ENCODE measurements at places on chromosomes 2 and 18.

GRCh38 chr2:19609266-19609665, 250.8 kb upstream of the OSR1 start:
- DNase-seq: no peak

DNA sequence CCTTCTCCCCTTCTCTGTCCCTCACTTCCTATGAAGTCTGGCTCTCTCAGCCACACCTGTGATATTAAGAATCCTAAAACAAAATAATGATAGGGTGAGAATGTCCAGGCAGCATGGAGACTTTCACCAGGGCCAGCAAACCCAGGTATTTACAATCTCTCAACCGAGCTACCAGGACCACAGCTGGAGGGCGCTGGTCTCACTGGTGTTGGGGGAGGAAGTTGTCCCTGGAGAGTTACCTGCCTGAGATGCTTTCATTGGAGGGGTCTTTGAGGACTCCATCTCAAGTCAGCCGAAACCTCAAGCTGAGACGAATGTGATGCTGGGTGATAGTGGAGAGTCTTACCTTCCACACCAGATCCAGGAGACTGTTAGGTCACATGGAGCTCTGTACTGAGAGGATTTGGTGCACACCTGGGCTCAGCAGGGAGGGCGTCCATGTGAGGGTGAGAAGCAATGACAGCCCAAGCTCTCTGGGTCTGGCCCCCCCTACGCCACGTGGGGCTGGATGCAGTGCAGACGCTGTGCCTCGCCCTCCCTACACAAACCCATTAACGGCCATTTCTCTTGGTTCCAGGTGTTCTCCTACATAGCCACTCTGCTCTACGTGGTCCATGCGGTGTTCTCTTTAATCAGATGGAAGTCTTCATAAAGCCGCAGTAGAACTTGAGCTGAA, 27.4 kb downstream of the MAL start:
- no peak for DNase-seq

DNA sequence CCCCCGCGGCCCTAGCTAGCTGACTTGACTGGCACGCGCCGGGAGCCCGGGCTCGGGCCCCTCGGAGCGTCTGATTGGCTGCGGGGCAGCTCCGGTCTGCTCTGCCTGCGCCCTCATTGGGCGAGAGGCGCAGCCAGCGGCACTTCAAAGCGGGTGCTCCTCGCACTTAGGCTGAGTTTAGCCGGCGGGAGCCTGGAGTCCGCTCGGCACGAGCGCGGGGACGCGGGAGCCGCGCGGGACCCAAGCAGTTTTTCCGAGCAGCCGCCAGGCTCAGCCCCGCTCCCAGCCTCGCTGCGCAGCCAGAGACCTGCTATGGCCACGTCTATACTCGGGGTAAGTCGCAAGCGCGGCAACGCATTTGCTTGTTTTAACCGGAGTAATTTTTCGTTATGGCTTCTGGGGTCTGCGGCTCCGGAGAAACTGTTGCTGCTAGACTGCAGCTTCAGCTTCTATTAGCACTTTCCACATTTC, at the start of gene SP9:
Gene SP9, plus strand, starts transcription at position 174 of the 471 bp plus-strand sequence. Its CDS starts 139 bp downstream, at position 313.
- no peak for DNase-seq

DNA sequence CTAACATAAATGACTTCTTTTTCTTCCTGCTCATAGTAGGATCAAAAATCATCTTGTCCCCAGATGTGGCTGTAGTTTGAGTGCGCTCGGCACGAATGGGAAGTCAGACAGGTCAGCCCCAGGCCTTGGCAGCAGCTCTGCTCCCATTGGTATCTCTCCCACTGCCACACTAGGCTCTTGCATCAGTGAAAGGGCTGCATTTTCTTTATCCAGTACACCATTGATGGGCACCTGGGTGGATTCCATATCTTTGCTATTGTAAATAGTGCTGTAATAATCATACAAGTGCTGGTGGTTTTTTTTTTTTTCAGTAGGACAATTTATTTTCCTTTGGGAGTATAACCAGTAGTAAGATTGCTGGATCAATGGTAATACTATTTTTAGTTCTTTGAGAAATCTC, 865.5 kb downstream of the CCDC85A start:
- DNase-seq: no peak

DNA sequence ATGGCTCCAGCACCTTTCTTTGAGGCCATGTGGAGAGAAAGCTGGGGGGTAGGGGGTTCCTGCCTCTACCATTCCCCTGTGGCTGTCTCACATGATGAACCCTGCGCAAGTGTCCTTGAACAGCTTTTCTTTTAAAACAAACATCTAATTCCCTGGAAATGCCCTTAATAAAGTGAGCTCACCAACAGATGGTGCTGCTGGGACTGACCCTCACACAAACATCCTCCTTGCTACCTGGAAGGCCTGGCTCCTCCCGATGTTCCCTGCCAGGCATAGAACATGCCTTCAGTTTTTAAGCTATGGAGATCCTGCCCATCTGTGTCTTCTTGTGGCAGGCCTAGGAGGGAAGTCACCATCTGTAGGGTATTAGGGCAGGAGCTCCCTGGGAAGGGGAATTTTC, 60.7 kb upstream of the GATA6 start:
- DNase-seq: no peak

DNA sequence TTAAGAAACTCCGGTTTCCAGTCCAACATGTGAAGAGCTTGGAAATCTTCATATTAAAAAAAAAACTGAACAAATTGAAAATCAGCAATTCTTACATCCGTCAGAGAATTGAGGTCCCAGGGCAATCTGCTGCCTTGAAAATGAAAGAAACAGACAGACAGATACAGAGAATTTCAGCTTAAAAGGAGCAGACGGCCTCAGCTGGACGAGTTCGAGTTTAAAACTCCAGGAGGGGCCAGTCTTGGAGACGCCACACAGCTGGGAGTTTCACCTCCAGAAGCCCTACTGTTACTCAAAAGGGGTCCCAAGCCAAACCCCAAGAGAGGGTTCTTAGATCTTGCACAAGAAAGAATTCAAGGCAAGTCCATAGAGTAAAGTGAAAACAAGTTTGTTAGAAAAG, 226.5 kb upstream of the ARL4C start:
- no peak for DNase-seq

DNA sequence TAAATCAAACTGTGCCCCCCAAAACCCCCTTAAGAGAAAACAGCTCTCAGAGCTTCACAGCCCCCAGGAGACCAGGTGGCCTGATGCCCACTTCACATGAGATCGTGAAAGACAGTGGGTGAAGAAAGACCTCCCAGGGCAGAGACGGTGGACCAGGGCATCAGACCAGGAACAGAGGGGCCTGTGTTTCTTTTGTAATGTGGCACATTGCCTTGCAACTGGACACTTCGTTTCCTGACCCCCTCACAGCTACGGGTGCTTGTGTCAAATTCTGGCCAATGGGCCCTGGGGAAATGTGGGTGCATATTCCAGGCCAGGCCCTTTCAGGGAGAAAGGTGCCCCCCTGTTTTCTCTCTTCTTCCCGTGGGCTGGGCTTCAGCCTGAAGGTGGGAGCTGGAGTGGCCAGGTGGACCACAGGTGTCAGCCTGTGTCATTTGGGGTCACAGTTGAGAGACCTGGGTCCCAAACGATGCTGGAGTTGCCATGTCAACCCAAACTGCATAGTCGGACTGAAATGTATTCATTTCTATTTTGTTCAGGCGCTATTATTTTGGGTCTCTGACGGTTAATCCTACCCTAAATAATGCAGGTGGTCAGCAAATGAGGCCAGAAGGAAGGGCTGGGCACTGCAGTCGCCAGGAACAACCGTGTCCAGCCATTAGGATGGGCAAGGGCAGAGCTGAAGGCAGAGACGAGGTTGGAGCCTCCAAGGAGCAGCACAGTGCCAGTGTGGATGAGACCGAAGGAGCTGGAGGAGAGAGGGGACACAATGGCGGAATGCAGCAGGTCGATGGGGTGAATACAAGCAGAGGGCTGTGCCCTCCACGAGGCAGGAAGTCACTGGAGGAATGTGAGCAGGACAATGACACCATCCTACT, 338.2 kb downstream of the EIPR1 start:
- no peak for DNase-seq

DNA sequence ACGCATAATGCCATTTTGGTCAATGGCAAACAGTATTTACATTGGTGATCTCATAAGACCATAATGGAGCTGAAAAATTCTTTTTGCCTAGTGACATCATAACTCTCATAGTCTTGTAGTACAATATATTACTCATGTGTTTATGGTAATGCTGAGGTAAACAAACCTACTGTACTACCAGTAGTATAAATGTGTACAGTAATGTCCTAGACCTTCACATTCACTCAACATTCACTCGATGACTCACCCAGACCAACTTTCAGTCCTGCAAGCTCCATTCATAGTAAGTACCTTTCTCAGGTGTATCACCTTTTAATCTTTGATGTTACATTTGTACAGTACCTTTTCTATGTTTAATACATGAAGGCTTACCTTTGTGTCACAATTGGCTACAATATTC, 558.2 kb upstream of the PIK3C3 start:
- no peak for DNase-seq

DNA sequence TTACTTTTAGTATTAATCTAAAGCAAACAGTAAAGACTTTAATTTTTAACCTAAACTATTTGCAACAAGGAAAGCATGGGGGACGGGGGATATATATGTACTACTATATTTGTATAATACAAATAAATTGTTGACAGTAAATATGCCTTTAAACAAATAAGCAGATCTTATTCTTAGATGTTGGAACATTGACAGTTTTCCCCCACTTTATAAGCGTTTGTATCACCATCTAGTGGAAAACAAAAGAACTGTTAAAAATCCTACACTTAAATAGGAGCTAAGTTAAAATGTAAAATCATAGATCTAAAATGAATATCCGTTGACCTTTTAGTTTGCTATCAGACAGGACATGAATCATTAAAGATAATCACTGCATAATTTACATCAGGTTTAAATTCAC, 50.0 kb downstream of the RBBP8 start:
- DNase-seq: peak; percentile 25

DNA sequence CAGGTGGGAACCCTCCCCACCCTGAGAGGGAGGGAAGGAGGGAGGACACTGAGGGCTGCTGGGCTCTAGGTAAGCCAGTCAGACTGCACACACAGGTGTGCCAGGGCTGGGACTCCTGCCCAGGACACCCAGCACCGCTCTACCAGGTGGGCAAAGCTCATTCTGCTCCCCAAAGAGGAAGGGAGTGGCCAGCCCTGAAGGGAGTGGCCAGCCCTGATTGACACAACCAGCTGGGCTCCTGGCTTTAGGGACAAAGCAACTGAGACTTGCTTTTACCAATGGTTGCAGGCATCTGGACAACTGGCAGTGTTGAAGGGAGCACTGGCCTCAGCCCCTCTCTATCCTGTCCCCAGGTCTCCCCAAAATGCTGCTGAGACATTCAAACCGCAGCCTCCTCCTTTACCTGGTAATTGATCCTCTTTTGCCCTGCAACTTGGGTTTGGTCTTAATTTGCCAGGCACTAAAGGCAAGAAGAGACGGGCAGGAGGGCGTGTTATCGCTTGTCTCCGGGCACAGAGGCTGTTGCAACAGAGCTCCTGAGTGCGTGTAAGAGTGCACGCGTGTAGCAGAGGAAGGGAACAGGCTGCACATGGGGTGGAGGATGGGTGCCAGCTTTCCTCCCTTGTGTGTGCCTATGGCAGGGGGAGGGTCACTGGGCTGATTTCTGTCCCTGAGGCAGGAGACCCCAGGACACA, 14.5 kb upstream of the FOSL2 start:
- DNase-seq: no peak

DNA sequence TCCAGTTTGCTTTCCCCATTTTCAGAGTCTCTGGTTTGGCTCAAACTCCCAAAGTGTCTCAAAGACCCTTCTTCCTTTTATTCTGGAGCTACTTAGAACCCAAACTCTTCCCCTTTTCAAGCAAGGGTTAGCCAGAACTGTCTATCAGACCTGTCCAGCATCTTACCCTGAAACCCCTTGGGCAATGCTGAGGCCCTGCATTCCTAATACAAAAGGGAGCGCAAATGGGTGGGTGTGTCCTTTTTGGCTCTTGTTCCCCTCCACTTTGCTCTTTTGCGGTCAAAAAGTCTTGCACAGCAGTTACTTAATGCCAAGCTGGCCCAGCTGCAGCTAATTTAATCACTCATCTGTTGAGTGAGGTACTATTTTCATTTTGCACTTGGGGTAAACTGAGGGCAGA, 231.2 kb upstream of the FOSL2 start:
- DNase-seq: no peak

DNA sequence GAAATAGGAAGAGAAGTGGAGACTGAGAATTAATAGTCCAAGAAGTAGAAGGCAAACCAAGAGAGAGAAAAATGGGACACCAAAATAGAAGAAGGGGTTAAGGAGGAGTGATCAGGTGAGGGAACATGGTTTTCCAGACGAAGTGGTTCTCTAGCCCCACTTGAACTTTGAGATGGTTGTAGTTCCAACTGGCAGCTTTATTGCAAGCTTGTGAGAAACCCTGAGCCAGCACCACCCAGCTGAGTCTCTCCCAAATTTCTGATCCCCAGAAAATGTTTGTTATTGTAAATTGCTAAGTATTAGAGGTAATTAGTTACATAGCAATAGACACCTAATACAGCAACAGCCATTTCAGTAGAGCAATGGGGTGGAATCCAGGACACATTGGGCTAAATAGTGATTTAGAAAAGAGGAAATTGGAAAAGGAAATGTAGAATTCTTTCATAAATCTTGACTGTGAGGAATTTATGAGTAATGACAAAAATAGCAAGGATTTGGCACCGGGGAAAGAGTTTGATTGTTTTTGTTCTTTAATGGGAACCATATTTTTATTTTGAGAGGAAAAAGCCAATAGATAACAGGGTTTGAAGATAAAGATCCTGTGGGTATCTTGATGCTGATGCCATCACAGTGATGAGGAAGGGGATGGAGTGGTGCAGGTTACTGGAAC, 62.1 kb upstream of the XDH start:
- no peak for DNase-seq

GRCh38 chr2:97714950-97715652, 1.7 kb downstream of the ZAP70 start:
- DNase-seq: no peak

DNA sequence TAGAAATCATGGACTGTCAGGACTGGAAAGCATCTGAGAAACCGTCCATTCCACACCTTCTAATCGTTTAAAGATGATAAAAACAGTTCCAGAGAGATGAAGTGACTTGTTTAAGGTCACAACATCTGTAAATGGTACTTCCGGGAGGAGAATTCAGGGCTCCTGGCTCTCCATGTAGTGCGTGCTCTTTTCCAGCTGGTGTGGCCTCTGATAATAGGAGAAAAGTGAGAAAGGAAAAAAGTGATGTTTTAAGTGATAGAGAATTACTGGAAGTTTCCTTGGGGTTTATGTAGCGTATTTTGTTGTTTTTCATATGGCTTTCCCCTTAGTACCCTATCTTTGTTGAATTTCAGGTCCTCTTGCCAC, 663 bp downstream of the C2orf49 start:
- DNase-seq: no peak

- no peak for DNase-seq
Observed at GRCh38 chr2:26948800-26949199, 21.6 kb upstream of the MAPRE3 start.

DNA sequence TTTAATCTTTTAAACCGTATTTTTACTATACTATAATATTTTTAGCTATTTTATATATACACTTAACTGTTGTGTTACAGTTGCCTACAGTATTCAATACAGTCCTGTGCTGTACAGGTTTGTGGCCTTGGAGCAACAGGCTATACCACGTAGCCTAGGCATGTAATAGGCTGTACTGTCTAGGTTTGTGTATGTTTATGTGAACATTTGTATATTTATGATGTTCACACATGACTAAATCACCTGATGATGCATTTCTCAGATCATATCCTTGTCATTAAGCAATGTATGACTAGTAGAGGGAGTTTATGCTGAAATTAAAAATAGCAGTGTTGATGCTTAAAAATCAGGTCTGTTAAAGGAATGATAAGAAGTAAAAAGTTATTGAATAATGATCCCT, 92.3 kb upstream of the RANBP2 start:
- no peak for DNase-seq

All from globus pallidus (tissue), 1 donor.